ENCODE measurements at places on chromosomes 7 and 10.

DNA sequence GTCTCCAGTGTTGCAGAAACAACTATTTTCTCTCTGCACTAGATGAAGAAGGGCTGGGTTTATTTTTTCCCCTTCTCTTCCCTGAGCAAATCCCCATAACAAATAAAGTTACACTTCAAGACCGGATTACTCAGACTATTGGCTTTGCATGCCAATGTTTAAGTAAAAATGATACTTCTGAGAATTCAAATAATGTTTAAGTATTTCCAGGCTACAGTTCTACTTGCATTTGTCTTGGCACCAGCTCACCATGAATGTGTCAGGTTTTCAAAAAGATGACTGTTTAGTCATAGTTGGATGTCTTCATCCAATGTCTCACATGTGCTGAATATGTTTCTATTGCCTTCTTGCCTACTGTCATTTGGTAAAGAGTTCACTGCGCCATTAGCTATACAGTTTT is 912.6 kb downstream of the GATA3 start:
- no peak for DNase-seq

- no peak for DNase-seq
Measured at GRCh38 chr10:64573623-64574325, 1052.6 kb downstream of the REEP3 start.

DNA sequence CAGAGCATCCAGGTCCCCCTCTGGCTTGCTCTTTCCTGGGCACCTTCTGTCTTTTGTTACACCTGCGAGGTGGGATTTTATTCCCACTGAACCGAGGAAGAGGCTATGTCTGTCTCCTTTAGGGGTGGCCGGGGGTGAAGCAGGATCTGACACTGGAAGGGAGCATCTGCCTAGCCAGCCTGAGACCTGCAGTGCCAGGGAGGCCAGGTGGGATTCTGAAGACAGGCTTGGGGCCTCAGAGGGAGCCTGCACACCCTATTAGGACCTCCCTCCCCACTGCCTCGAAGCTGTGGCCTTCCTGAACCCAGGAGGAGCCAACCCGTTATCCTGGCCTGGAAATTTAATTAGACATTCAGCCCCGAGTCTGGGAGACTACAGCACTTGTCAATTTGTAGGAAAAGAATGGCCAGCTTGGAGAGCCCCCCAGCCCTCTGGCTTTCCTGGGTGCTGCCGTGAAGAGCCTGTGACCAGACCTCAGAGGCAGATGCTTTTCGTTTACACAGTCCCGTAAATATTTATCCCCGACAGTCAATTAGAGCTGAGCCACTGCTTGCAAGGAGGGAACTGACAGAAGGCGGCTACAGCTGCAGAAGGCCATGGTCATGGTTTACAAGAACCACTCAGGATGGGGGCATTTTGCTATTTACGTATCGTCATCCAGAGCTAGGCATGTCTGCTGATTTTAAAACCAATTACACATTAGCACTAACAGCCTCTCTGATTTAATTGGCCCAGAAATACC is 19.7 kb downstream of the CHAT start:
- no peak for DNase-seq

DNA sequence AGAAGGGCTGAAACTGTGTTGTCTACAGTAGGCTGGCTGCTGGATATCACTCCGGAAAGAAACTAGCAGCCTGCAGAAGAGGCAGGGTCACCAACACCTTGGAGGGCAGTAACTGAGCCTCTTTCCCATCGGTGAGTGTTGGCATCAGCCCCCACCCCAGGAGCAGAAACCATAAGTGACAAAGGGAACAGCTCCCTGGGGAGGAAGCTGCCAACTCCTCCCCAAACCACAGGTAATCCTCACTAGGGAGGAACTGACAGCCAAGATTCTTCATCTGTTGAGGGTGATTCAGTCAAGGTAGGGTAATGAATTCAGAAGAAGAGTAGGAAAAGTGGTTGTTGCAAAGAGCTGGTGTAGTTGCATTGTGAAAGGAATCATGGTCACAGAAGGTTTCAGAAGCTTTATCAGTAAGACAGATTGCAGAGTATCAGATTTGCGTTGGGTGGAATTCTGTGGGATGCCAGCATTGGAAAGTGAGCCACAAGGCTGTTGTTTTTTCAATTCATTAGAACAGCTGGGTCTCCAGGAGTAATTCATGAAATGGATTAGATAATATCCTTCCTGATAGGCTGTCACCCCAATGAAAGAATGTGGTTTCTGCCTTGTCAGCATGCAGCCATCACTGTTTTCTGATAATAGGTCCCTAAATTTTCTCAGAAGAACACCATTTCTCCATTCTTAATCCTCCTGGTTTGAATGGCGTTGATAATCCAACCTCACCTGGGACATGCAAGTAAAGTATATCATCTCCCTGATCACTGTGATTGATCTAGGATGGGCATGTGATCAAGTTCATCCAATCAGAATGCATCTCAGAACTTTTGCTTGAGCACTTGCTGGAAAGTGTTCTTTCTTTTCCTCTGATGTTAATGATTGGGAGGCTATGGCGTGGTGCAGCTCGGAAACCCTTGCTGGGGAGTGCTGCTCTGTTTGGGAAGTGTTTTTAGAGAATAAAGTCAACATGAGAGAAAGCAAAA is 75.0 kb upstream of the CTBP2 start:
- DNase-seq: no peak

GRCh38 chr10:129032372-129033313 is 434.4 kb upstream of the MGMT start:
- DNase-seq: no peak

GRCh38 chr10:132551808-132552130 is 14.2 kb downstream of the INPP5A start:
- no peak for DNase-seq

- DNase-seq: no peak
Measured at GRCh38 chr7:57821438-57822382, 371.7 kb downstream of the ZNF716 start.

DNA sequence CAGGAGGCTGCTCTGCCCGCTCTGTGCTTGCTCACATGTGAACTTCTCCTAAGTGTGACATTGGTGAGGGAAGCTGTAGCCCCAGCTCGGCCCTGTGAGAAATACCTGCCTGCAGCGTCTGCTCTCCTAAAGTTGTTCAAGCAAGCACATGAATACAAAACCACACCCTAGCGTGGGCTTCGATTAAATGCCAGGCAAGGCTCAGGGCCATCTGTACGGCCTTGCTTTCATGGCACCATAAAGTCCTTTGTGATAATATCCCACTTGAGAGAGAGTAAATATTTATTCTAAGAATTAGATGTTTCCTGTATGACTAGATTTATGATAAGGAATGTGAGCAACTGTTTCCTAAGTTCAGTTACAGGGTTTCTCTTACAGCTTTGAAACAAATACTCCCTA is 262.8 kb upstream of the KLF14 start:
- peak; percentile 24 for DNase-seq

DNA sequence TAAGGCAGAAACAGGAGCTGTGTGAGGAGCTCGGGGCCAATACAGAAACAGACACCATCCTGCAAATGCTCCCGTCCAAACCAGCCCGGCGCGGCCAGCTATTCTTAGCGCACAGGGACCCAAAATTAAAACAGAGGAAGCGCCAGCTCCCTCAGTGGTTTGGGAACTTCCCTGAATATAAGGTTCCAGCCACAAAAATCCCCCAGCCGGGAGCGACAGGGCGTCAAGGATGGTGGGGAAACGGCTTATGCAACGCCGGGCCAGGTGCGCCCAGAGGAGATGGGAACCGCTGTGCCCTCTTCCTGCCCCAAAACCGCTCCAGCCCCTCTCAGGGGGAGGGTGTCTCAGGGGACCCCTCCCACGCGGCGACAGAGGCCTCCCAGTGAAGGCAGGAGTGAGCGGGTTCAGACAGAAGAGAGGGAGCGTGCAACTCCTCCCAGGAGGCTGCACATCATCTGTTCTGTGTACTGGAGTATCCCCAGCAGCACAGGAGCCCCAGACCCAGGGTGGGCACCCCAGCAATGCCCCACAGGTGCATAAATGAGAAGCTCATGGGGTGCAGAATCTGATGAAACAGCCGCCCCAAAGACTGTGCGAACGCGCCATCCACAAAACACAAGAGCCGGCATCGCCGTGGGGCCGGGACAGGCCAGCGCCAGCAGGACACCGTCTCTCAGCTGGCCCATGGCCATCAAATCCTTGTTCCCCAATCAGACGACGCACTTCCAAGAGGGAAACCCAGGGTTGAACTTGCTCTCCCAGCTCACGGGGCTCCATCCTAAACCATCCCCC is 73.9 kb upstream of the PDGFA start:
- DNase-seq: no peak

DNA sequence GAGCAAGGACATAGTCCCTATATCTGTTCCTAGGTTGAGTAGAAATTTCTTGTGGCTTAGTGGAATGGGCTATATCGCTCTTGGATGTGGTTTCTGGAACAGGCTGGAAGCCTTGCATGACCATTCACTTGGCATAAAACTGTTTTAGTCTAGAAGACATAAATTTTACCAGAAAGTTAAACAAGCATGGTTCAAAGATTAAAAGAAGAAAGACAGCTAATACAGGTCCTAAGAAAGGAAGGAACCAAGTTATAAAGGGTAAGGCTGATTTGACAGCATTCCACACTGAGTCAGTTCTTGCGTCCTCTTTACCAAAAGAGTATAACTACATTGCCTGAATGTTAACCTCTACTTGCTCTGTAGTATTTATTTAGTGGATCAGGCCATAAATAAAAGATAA is 724.2 kb downstream of the SORCS1 start:
- DNase-seq: no peak

DNA sequence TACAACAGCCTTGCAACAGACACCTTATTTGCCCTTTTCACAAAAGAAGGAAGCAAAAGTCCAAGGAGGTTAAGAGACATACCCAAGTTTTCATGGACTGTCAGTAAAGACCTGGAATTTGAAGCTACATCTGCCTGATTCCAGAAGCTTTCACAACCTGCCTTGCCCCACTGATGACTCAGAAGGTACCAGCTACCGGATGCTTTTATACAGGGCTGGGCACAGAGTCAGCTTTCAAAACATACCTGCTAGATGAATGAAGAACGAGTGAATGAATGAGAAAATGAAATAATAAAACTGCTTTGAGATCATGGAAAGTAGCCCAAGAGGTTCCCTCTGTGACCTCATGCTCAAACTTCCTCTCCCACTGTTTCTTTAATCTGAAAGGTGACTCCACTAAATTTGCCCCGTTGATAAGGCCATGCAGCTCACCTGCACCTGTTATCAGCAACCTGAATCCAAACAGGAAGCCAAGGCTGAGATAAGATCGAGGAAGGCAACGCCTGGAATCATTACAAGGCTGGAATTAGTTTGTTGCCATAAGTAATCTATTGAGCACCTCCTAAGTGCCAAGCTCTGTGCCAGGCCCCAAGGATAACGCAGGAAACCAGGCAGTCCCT is 151.5 kb downstream of the WDR11 start:
- DNase-seq: no peak

DNA sequence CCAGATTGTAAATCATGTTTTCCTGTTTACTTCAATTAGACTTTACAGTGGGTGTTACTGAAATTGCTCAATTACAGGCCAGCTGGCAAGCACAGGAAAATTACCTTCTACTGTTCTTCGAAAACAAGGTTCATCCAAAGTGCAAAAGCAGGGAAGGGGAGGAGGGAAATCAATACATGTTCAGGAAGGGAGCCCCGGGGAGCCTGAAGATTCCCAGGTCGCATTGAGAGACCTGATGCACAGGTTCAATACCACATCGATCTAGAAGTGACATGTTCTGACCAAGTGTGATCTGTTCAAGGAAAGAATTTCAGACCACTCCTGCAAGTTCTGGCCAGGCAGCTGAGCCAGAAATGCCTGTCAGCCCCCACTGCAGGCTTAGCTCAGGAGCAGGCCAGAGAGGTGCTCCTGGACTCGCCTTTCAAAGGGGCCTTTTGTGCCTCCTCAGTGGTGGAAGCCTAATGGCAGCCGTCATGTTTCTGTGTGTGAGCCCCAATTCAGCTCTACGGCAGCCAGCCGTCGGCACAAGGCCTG is 35.9 kb downstream of the FAM53B start:
- DNase-seq: no peak

DNA sequence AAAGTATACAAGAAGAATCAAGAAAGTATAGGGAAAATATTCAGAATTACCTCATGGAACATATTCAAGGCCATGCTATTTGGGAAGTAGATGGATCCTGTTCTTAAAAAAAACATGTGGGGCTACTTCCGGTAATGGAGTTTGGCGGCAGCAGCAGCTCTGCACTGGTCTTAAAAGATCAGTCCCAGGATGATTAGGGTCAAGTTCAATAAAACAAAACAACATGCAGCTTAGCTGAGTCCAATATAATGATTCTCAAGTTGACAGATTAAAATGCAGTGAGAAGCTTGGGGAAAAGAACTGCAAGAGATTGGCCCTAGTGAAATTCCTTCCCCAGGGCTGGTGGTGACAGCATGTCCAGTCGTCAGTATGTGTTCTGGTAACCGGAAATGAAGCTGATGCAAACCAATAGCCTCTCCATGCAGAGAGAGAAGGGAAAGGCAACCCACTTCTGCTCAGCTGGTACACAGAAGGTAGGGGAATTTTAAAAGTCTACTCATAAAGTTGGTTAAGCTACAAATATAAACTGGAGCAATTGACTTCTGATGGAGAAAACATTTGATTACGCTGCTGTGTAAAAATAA is 305.1 kb upstream of the IMMP2L start:
- DNase-seq: no peak

DNA sequence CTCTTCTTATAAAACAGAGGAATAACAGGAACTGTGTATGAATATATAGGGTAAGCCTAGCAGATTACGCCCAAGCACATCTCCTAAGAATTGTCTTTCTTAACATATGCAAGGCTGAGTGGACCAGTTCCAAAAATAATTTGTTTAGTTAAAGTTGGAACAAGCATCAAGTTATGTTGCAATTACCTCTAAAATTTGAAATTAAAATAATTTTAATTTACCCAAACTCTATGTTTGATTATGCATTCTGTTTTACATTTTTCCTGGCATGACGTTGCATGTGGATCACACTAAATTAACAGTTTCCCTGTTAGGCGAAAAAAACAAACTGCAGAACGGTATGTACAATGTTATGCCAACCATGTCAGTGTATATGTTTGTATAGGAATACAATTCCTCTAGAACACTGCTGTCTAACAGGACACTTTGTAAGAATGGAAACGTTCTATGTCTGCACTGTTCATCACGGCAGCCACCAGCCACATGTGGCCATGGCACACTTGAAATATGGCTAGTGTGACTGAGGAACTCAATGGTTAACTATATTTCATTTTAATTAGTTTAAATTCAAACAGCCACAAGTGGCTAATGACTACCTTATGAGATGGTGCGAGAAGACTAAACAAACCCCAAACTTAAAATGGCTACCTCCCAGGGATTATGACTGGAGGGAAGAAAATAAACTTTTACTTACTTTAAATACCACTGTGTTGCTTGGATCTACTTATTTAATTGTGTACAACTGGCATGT is 281.1 kb upstream of the KLF14 start:
- DNase-seq: no peak

DNA sequence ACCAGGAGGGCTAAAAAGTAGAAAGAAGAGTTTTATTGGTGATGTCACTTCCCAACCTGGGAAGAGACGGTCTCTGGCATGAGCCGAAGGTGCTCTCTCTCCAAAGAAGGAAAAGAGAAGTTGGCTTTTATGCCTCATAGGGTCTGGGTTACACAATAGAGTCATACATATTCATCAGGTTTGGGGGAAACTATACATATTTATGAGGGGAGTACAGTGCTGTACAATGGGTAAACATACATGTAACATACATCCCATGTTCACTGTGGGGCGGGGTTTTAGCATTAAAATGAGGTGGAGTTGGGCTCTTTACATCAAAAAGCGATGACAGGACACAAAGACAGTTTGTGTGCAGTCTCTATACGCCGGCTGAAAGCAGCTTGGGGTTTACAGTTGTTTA is 701.7 kb downstream of the TYW1 start:
- no peak for DNase-seq

GRCh38 chr7:90693939-90694338 is 97.8 kb downstream of the CDK14 start:
- DNase-seq: no peak
